ENCODE measurements at places on chromosomes 7 and 10. TPM values are rescaled to one million over a fixed set of nuclear protein-coding genes. Genes with fewer than 3 reads are reported as not detected.

- no peak for DNase-seq
These were observed 40.0 kb upstream of the KMT2E start for GRCh38 chr7:104973909-104974415.

CPA2 gene
- 0.29 TPM for total RNA-seq

- DNase-seq, result no peak
These were observed 71.4 kb downstream of the SGMS1 start for GRCh38 chr10:50552308-50552707.

DNA sequence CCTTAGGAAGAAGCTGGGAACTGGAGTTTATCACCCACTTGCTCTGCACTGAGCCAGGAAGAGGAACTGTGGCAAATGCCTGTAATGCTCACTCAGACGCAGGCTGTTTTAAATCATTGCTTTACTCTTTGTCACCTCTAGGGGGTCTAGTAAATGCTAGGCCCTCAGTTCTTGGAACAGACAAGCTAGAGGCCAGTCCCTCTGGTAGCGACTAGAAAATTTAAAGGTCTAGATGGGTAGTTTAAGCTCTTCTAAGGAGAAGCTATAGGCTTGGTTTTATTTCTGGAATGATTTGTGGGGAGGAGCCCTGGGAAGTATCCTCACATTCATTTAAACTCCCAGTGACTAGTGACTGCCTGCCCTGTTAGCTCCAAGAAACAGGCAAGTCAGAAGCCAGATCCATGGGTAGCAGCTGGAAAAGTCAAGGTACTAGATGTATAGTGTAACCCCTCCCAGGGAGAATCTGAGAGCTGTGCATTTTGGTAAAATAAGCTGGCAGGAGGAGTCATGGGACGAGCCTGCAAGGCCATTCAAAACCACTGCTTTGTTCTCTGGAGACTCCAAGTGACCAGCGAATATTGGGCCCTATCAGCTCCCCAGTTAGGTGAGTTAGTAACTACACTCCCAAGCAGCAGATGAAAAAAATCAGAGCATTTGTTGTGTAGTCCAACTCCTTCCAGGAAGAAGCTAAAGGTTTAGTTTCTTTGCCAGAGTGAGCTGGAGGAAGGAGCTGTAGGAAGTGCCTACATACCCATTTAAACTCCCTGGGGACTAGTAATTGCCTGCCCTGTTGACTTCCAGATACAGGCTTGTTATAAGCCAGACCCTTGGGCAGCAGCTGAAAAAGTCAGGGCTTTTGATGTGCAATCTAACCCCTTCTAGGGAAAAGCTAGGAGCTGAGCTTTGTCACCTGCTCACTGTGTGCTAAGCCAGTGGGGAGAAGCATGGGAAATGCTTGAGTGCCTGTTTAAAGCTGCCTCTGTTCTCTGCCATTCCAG is 68.9 kb downstream of the DYNC1I1 start:
- peak; percentile 39 for DNase-seq

GRCh38 chr7:155935726-155936125 is 123.5 kb upstream of the SHH start:
- no peak for DNase-seq

DNA sequence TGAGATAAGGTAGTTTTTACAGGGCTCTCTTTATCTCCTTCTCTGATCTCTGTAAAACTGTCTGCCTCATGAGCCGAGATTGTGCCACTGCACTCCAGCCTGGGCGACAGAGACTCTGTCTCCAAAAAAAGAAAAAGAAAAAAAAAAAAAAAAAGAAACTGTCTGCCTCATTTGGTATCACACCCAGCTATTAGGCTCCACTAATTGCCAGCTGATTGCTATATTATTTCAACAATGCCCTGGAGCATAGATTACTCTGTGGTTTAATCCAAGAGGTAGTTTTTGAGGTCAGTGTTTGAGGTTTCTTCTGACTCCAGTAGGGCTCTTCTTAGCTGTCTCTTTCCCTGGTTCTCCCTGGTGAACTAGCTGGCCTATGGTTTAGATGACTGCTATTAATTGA is 268.1 kb upstream of the PLPP4 start:
- no peak for DNase-seq

CLDN4 gene
- total RNA-seq, result 15.5 TPM

PNLIPRP1 gene
- total RNA-seq, result not detected

AKR1B1 gene
- 171 TPM for total RNA-seq

GRCh38 chr10:110203500-110204455 is 3.6 kb upstream of the MXI1 start:
- no peak for DNase-seq

CHRM2 gene
- total RNA-seq, result not detected

- no peak for DNase-seq
These were observed 11.9 kb downstream of the CHST3 start for GRCh38 chr10:71975871-71976725.

DNA sequence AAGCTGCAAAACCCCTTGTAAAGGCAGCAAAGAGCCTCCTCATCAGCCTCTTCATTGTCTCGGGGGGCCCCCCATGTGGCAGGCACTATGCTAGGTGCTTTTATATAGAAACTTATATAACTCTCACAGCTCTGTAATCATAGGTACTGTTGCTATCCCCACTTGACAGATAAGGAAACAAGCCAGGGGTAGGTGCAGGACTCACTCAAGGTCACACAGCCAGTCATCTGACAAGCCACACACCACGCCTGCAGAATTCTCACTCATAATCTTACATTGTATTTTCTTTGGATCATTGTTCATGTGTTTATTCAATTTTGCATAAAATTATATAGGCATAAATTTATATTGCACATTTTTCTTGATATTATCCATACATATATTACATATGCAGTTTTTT is 165.4 kb downstream of the PPP1R17 start:
- no peak for DNase-seq

MRPS17 gene
- total RNA-seq, result 25.9 TPM

FKBP6 gene
- total RNA-seq, result not detected

SNX13 gene
- total RNA-seq, result 29.0 TPM

RPEL1 gene
- 0.13 TPM for total RNA-seq

DNA sequence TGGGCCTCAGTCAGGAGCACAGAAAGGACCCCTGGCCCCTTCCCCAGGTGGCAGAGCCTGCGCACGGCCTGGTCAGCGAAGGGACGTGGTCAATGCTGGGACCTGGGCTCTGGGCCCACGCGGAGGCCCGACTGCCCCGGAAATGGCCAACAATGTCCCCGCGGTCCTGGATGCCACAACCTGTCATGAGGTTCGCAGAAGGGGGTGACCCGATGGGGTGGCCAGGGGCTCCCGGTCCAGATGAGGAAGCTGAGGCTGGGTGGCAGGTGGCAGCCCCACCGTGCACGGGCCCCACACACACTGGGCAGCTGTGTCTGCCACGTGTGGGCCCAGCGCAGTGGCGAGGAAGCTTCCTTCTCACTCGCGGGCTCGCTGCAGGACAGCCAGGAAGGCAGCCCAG is 49.4 kb downstream of the DPYSL4 start:
- DNase-seq, result no peak

GRID1 gene
- total RNA-seq, result 0.35 TPM

- DNase-seq, result no peak
These were observed 79.6 kb downstream of the NEURL1 start for GRCh38 chr10:103573205-103573487.

DKK1 gene
- total RNA-seq, result 0.64 TPM

GHRHR gene
- 5.9 TPM for total RNA-seq

HSPA12A gene
- 3.2 TPM for total RNA-seq
